ENCODE measurements at places on chromosomes 16 and 17.

DNA sequence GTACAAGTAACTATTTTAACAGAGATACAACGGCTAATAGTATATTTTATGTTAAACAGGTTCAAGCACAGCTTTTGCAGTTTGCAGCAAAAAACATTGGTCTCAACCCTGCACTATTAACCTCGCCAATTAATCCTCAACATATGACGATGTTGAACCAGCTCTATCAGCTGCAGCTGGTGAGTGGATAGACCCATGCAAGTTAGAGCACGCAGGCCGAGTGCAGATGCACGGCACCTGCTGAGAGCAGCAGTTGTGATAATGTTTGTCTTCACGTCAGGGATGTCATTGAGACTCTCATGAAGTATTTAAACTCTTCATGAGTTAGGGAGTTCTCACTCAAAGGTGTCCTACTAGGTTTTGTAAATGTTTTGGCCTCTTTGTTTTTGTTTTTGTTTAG lies 45.6 kb downstream of the TMC6 start:
- DNase-seq, result no peak

GRCh38 chr17:76240461-76241203 lies at the start of gene RNF157:
Gene RNF157, minus strand, starts transcription at chr17:76240493. Its CDS starts 253 bp downstream, at chr17:76240240.
- no peak for DNase-seq

- DNase-seq, result no peak
Measured at GRCh38 chr16:77271532-77272426, 72.6 kb downstream of the SYCE1L start.

DNA sequence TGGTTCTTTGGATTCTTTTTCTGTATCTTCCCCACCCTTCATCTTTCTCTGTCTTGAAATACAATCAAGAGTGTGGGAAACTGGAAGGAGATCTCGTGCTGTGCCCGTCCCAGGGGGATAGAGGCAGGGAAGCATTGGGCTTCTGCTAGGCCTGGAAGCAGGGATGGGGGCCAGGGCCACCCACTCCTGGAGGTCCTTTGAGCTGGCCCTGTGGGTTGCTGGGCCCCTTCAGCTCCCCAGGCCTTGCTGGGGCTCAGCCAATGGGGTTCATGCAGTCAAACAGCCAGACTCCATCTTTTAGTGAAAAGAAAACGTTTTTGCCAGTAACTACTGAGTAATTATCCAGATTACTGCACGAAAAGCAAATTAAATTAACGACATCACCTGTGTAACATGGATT lies 67.8 kb downstream of the CCDC182 start:
- DNase-seq, result no peak

GRCh38 chr17:70184770-70185169 lies 15.4 kb downstream of the KCNJ2 start:
- DNase-seq, result no peak

GRCh38 chr17:81102869-81103268 lies 62.4 kb upstream of the PVALEF start:
- DNase-seq, result no peak

DNA sequence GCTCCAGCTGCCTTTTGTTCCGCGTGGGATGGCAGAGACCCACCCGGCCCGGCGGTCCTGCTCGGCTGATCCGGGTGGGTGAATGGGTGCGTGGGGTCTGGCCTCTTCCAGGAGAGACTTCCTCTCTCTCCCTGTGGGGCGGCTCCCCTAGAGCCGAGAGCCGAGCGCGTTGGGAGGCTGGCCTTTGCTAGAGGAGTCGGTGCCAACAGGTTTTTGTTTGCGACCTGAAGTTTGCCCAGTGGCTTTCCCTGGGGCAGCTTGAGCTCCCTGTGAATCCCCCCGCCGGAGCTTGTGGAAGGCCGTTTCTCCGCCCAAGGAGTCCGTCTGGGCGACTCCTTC lies 970 bp downstream of the EPN2 start:
- no peak for DNase-seq

DNA sequence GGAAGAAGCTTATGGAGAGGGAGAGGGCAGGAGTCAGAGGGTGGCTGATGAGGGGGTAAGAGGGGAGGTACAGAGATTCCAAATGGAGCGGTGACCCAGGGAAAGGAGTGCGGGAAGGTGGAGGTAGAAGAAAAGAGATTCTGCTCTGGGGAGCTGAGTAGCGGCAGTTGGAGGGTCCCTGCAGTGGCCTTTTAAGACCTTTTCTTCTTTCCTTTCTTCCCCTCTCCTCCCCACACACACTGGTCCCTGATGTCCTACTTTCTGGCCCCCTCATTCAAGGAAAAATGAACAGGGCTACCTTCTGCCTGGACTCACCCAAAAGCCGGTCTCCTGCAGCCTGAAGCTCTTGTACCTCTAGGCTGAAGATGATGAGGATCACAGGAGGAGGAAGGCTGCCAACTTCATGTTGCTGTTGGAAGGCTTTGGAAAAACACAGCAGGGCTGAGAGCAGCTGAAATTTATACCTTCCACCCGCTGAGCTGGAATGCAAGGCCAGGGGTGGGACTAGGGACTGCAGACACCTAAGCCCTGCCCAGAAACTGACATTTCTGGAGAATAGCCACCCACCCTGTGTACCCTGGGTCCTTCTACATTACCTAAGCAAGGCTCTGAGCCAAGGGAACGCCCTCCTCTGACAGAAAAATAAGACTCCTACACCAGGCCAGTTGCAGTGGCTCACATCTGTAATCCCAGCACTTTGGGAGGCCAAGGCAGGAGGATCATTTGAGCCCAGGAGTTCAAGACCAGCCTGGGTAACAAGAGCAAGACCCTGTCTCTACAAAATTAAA lies 9.4 kb upstream of the HEATR6 start:
- DNase-seq, result no peak

- DNase-seq, result no peak
Measured at GRCh38 chr16:8511464-8511863, 78.8 kb downstream of the TMEM114 start.

Data from GM04504 (cell line).